OCI-LY7 (cell line): ENCODE measurements at places on chromosomes 11 and 22.

DNA sequence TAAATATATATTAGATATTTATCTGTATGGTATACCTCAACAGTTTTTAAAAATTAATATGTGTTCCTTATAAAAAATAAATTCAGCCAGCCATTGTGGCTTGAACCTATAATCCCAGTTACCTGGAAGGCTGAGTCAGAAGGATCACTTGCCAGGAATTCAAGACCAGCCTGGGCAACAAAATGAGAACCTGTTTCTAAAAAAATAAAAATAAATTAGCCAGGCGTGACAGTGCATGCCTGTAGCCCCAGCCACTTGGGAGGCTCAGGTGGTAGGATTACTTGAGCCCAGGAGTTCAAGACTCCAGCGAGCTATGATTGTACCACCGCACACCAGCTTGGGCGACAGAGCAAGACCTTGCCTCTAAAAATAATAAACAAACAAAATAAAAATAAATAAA, 54.9 kb downstream of the PHF21A start:
- DNase-seq: no peak

DNA sequence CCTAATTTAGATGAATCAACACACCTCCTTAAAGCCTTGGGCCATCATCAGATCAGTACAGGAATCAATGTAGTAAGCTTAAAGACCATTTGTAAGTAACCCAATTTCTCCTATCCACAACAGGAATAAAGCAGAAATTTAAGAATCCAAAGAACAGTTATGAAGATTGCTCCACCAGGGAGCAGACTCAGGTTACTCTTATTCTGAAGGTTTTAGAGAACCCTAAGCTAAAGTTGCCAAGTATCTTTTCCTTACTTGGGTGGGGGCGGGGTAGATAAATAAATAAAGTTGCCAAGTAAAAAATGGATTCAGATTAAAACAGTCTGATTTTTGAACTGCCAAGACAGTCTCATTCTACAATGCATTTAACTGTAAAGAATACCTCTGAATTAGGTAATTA, 18.1 kb downstream of the CKAP5 start:
- DNase-seq: no peak

- DNase-seq: no peak
Observed at GRCh38 chr11:111807076-111807475, 40.9 kb upstream of the PPP2R1B start.

DNA sequence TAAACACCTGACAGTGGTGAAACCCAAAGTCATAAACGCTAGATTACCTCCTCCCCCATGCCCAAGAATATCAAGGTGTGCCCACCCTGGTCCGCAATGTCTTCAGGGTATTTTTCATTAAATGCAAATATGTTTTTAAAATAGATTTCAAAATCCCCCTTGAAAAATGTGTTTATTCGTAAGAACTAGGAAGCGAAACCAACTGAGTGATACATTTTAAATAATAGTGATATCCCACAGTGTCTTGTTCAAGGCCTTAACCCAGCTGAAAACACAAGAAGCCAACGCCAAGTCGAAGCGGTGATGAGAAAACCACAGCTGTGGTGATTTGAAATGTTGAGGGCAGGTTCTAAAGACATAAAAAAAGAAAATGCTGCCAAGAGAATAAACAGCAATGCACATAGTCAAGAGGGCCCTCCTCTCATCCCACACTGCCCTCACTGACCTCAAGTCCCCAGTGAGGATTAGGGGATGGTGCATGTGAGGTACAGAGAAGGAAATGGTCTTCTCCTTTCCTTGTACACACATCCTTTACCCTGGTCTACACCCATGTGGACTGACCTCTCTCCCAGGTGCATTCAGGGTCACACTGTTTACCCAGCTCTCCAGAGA, 25.5 kb downstream of the KCNJ1 start:
- peak; percentile 84 for DNase-seq

- DNase-seq: no peak
Observed at GRCh38 chr22:30280505-30280904, 8.8 kb downstream of the CASTOR1 start.

- peak; percentile 22 for DNase-seq
Observed at GRCh38 chr11:110053848-110054414, 39.3 kb upstream of the ZC3H12C start.

DNA sequence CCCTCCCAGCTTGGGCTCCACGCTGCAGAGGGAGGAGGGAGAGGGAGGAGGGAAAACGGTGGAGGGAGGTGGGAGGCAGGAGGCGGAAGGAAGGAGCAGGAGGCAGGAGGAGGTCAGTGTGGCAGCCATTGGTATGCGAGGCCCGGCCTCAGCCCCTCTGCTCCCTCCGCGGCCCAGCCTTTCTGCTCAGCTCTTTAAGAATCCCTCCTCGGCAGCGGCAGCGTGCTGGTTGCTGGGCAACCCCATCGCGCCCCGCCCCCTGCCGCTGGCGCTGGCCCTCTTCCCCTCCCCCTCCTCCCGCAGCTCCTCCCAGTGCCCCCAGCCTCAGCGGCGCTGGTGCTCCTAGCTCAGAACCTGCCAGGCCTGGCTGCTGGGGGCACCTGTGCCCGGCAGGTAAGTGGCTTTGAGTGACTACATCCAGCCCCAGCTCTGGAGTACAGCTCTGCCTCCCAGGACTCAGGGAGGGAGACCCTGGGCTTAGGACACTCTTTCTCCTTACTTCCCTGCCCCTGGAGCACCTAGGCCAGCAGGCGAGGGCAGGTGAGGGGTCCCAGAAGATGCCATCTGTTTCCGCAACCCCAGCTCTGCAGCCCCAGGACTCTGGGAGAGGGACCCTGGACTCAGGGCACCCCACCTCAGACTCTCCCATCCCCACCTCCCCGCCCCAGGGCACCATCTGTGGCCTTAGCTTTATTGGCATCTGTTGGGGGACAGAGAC, 7.2 kb upstream of the FLRT1 start:
- DNase-seq: peak; percentile 24

DNA sequence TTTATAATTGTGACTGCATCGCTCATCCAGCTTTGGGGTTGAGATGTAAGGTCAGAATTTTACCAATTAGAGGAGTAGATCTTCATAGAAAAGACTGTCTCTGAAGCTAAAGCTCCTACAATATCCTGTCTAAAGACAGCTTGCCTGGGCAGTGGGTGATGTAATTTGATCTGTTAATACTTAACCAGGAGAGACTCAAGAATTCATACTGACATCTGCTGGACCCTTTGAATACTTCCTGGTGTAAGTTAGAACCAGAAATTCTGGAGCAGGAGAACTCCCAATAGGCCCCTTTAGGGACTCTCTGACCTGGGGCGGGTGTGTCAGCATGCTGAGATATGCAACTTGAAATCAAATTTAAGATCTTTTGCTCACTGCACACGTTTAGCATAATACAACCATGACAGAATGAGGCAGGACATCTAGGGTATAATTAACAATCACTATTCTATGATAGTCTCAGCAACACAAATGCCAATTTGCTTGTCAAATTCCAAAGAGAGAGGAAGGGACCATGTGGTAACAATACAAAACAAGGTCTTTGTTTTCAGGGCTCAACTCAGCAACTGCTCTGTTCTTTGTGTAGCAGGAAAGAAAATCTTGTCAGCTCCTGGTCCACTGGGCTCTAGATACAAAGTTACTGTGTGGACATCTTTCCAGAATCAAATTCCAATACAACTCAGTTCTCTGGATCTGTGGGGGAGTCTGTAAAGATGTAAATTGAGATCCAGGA, 143.9 kb downstream of the INSC start:
- DNase-seq: peak; percentile 8

- DNase-seq: no peak
Observed at GRCh38 chr11:77450227-77450626, 23.7 kb downstream of the PAK1 start.

DNA sequence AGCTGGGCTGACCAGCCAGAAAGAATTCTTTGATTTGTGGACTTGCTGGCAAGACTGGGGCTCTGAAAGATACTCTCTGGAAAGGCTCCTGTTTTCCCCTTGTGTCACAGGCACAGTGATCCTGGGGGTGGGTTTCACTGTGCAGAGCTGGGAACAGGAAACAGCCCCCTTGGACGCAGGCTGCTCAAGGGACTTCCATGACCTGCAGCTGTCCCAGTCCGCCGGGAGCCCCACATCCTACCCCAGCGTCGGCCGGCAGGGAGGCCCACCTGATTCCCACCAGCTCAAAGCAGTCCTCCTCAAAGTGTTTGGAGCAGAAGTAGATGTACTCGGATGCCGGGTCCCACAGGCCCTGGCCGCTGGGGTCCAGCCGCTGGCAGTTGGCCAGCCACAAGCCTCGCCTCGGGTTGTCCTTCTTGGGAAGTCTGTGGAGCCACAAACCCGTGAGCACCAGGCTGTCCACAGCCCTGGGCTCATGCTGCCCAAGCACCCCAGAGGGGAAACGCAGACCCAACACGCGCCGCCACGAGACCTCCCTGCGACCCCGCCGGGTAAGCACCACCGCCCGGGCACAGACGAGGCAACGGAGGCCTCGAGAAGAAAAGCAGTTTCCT, 824 bp downstream of the THAP7 start:
- DNase-seq: no peak

GRCh38 chr11:116928102-116928777, 90.8 kb upstream of the APOA1 start:
- peak; percentile 90 for DNase-seq

GRCh38 chr11:109821511-109821910, 271.7 kb upstream of the ZC3H12C start:
- DNase-seq: no peak

GRCh38 chr11:42779555-42779954, 532.2 kb upstream of the API5 start:
- DNase-seq: no peak

GRCh38 chr11:12109591-12110196, 696 bp upstream of the MICAL2 start:
- no peak for DNase-seq

DNA sequence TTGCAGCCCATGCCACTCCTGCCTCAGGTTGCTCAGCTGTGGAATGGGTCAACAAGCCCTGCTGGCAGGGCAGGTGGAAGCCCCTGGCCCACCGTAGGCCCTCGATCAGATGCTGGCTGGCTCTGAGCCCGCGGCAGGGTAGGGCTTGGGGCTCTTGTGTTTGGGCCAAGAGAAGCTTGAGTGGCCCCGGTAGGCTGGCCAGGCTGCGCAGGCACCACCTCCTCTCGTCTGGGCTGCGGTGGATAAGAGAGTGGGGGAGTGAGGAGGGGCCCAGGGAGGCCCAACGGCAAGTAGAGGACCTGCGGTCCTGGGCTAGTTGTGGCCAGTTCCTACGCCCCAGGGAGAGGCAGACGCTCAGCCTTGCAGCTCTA, 115.2 kb downstream of the CEP164 start:
- DNase-seq: no peak
